ENCODE measurements at places on chromosomes 1 and 21.

GRCh38 chr1:162279136-162279498 lies 97.5 kb downstream of the SPATA46 start:
- DNase-seq, result no peak

GRCh38 chr1:72693376-72693775 lies 411.0 kb upstream of the NEGR1 start:
- no peak for DNase-seq

- DNase-seq, result peak; percentile 10
These were observed 139.7 kb upstream of the BEND5 start for GRCh38 chr1:48916130-48917069.

GRCh38 chr1:234840843-234841242 lies 230.9 kb upstream of the IRF2BP2 start:
- peak; percentile 66 for DNase-seq

- DNase-seq, result no peak
These were observed 7.7 kb downstream of the ARHGEF19 start for GRCh38 chr1:16204634-16205333.

Measured in suppressor macrophage treated with lipopolysaccharide for 1 hour (primary cell).